Aorta (tissue), 5 donors: ENCODE measurements at places on chromosomes 7 and 10. TPM values are rescaled to one million over a fixed set of nuclear protein-coding genes. Genes with fewer than 3 reads are reported as not detected.

- no peak for DNase-seq
Measured at GRCh38 chr7:133253519-133253875, 619 bp downstream of the EXOC4 start.

NKX1-2 gene
- not detected for total RNA-seq

OR2A12 gene
- not detected for total RNA-seq

CPXM2 gene
- 169 TPM for total RNA-seq

- DNase-seq, result no peak
Measured at GRCh38 chr10:112959207-112959838, 9.3 kb downstream of the TCF7L2 start.

- no peak for DNase-seq
Measured at GRCh38 chr7:128166603-128167041, 74.5 kb upstream of the LEP start.

TRRAP gene
- total RNA-seq, result 36.7 TPM

DNA sequence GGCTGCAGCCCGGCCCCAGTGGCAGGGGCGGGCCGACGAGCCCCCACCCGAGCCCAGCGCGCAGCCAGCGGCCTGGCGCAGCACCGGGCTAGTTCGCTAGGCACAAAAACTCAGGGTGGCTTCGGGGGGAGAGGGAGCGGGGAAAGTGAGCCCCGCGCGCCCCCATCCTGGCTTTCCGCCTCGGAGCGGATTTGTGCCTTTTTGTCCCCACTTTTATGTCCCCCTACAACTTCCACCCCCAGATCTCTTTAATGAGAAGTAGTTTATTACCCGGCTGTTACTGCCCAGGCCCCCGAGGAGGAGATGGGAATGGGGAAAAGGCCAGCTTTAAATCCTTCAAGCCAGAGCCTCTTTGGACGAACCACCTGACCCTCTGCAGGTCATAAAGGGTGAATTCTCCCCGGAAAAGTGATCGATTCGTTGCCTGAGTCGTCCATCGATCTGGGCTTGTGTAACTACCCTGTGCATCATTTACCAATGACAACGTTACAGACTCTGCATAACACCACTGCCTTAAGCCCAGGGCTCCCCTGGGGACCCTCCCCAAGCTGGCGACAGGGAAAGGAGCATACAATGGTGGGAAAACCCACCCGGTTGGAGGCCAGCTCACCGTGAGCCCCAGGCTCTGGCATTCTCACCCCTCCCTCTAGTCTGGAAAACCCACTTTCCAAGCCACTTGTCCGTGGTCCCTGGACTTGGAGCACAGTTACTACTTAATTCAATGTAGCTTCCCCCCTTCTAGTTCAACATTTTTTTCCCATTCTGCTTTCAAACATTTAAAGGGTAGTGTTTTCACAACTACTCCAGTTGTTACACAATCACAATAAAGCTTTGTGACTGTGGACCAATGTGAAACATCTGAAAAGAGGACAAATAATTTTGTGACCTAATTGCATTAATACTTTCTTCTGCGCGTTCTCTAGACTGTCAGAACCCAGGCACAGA is 748 bp upstream of the SH3PXD2A start:
- no peak for DNase-seq

IPMK gene
- 8.1 TPM for total RNA-seq

- no peak for DNase-seq
Measured at GRCh38 chr7:27532314-27532713, 130.4 kb downstream of the HIBADH start.

DNA sequence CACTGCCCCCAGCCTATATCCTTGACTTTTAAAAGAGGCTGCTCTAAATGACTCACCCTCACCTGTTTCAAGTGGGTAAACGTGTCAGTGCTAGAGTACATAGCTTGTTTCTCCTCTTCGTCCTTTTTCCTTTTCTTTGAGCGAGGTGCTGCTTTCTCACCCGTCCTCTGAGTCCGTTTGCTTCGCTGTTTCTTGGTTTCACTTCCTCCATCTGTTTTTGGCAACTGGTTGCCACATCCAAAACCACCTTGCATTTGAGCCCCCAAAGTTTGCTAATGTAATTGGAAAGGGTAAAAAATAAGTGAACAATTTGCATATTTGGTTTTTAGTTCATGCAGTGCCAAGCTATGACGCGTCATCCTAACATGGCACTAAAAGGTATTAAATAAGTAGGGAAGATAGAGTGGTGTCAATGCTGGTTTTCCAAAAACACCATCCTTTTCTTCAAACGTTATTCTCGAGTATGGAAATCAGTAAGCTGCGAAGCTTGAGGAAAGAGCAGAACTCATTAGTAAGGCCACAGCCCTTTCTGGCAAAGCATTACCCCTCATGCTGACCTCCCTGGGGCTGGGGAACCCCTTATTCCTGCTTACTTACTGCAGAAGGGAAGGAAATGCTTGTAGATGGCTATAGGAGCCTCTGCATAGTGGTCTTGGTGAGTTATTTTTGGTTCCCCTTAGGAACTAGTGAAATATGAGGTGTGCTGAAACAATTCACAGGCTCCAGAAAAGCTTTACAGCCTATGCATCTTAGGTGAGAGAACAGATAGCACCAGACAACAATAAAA is 133.5 kb downstream of the GALNT11 start:
- no peak for DNase-seq

- DNase-seq, result no peak
Measured at GRCh38 chr7:85627791-85628586, 441.1 kb upstream of the SEMA3D start.

DNA sequence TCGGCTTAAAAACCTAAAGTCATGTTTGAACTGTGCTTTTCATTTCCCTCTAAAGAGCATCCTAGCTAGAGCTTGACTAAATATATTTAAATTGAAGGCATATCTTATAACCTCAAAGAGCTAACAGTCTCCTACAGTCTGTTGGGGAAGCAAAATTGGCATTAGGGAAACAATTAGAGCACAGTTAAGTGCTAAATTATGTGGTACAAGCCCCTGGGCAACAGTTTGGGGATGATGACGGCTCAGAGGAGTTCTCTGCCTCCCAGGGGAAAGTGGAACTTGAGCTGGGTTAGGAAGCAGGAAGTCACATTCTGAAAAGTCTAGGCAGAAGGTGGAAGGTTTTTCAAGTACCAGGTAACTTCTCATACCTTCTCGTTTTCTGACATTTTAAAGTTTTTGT is 18.6 kb upstream of the GOT1 start:
- DNase-seq, result no peak
